ENCODE measurements at places on chromosomes 7 and 10.
A peak's percentile ranks its signal among the peaks of the same experiment; 100 is the strongest.

GRCh38 chr7:68969571-68969970 lies 628.7 kb upstream of the AUTS2 start:
- no peak for DNase-seq

- DNase-seq = no peak
These were observed 122.4 kb downstream of the CTTNBP2 start for GRCh38 chr7:117750612-117751563.

DNA sequence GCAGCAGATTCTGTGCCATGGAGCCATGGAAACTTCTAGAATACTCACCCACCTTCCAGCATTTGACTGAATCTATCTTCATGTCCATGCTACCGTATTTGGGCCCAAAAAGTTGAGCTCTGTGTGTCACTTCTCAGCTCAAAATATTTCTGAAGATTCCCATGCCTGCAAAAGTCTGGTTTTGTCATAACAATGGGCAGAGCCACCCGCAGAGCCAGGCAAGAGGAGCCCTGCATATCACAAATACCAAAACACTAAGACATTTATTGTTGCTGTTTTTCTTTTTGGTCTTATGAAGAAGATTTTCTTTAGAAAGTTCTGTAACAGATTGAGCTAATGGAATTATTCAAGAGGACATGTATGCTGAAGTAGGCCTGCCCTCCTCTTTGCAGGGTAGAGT lies 68.1 kb downstream of the PRTFDC1 start:
- no peak for DNase-seq

- no peak for DNase-seq
These were observed 130.3 kb upstream of the SLC13A1 start for GRCh38 chr7:123329988-123330643.

DNA sequence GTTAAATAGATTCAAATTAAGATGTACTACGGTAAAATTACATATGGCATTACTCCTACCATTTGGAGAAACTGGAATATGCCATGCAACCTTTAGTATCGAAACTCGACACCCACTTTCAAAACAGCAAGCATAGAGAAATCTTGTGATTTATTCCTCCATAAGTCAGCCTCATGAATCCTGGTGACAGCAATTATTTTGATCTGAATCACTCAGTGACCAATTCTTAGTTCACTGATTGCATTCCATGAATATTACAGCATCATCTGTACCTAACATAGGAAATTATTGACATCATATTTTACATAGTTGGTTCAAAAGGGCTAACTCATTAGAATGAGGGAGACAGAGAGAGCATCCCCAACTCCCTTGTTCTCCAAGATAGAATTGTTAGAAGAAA lies 89.6 kb downstream of the CACNB2 start:
- no peak for DNase-seq

DNA sequence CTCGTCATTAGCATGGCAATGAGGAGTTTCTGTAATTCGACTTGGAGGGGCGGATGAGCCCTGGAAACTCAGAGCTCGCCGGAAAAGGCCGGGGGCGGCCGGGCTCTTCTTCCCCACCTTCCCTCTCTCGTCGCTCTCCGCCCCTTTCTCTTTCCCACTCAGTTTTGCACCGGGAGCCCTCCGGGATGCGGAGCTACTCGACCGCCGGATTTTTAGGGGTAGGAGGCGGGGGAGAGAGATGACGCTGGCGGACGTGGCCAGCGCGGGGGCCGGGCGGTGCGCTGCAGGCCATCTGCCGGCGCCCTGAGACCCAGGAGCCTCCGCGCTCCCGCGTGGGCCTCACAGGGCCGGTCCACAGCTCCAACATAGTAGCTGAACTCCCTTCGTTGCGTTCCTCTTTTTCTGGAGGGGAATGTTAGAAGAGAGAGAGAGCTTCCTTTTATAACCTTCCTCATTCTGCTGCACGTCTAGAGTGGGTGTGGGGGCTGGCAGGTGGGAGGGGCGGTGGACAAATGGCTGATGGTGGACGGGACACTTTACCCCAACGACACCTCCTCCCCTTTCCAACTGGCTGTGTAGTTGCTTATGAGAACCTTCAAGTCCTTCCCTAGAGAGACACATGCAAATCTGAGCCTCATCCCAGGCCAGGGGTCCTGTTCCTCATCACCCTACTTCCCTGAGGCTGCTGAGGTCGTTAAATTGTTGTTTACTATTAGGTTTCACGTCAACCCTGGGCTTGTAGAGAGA lies 1.1 kb upstream of the HOXA1 start:
- no peak for DNase-seq

DNA sequence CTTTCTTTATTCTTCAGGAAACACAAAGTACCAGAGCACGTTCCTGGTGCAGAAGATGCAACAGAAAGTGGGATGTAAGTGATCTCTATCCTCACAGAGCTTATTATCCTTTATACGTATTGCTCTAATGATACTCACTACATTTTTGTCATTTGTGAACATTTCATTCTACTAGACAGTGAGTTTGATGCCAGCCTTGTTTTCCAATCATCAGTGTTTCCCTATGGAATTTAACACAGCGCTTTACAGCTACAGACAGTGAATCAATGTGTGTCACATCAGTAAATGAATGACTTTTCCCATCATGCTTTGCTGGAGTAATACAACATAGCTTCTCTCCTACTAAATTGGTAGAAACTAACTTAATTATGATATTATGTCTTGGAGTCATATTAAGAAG lies 175.5 kb downstream of the SDHAF3 start:
- DNase-seq = no peak

- no peak for DNase-seq
These were observed 218.9 kb downstream of the FAM107B start for GRCh38 chr10:14555807-14556206.

DNA sequence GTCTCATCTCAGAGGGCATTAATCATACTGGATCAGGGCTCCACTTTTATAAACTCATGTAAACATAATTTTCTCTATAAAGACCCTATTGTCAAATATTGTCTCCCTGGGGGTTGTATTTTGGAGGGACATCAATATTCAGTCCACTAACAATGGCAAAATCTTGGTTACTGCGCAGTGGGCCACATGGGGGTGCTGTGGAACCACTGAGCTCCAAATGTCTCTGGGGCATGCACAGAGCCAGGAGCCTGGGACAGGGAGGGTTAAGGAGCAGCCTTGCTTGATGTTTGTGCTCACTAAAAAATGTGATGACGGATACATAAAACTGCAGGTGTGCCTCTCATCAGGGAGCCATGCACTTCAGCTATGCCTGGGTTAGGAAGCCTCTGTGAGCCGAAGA lies 62.1 kb upstream of the PRSS58 start:
- no peak for DNase-seq

DNA sequence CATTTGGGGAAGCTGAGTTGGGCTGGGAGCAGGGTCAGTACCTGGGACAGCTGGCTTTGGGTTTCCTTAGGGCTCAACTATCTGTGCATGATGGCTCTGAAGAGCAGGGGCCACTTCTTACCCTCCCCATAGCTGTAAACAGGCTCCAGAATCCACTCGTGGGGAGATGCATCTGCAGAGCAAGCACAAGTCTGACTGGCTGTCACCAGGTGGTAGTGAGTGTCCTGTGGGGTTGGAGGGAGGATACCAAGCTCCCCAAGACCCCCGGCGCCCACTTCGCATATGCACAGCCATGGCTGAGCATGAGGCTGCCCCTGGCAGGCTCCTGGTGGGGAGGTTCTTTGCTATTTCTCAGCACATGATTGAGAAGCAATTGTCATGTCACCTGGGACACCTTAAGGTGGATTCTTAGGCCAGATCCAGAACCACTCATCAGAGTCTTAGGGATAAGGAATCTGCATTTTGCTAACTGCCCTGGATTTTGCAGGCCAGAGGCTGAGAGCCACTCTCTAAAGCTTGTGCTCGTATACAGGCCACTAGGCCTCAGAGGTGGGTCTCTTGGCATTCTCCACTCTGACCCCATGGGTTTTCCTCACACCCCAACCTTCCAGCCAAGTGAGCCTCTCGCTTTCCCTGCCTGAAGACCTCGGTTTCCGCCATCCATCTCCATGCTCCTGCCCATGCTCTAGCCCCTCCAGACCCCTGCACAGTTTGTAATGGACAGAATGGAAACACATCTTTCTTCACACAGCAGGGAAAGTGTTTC lies 53.7 kb downstream of the ADCY1 start:
- no peak for DNase-seq

GRCh38 chr10:78028438-78029268 lies 662 bp downstream of the POLR3A start:
- no peak for DNase-seq

DNA sequence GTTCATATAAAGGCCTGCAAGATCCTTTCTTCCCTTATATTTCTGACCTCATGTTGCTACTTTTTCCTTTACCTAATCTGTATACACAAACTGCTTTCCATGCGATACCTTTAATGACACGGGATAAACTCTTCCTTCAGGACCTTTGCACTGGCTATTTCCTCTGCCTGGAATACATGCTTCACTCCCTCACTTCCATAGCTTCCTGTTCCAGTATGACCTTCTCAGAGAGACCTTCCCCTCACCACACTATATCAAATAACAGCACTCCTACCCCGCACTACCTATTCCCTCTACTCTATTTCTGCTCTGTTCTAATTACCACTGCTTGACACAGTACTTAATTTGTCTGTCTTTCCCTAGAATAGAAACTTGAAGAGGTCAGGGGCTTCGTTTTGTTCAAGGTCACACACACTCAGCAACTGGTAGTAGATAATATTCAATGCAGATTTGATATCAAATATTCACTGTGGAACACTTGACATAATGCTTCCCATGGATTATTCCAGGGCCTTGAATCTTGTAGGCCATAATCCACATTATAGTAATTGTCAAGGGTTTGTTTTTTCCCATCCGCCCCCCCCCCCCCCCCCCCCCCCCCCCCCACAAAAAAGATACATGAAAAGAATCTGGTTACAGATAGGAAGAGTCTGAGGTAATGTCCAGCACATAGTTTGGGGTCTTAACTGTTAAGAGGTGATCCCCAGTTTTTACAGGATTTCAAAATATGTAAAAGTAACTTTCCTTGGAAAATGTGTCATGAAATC lies 11.1 kb downstream of the SYPL1 start:
- no peak for DNase-seq

GRCh38 chr10:128950916-128951275 lies 516.1 kb upstream of the MGMT start:
- no peak for DNase-seq

GRCh38 chr7:105905209-105905909 lies 29.0 kb upstream of the ATXN7L1 start:
- no peak for DNase-seq

GRCh38 chr7:75915416-75916156 lies 631 bp downstream of the POR start:
- DNase-seq = peak; percentile 31

- peak; percentile 73 for DNase-seq
These were observed 140.9 kb downstream of the ADCYAP1R1 start for GRCh38 chr7:31192986-31193385.

- DNase-seq = no peak
These were observed 41.8 kb downstream of the CNNM1 start for GRCh38 chr10:99370993-99371392.

DNA sequence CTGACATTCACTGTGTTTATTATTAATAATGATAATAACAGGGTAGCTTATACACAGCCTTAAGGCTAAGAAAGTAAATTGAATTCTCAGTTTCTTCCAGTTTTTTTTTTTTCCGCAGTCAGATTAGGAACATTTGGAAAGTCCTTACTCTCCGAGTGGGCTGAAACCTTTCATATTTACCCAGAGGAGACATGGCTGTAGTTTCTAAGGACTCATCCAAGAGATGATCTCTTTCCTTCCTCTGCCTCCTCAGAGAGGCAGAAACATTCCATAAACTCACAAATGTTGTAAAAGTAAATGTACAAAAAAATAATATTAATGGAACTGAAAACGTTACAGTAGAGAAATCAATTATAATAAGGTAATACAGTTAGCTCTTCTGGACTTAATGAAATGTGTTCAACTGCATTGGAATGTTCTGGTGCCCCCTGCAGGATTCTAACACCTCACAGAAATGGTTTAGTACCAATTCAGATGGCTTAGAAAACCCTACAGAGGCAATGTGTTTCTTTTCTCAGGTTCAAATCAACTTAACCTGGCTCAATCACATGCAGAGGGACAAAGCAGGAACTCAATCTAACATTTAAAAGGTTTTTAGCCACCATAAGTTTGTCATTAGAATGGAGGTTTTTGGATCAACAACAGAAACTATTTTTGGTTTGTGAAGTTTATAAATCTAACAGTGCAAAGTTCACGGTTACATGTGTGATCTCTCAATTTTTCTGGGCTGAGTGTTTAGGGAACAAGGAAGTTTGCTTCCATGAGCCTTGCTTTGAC lies 71.7 kb downstream of the ICA1 start:
- DNase-seq = no peak

GRCh38 chr7:69893906-69894305 lies 295.6 kb downstream of the AUTS2 start:
- DNase-seq = no peak

DNA sequence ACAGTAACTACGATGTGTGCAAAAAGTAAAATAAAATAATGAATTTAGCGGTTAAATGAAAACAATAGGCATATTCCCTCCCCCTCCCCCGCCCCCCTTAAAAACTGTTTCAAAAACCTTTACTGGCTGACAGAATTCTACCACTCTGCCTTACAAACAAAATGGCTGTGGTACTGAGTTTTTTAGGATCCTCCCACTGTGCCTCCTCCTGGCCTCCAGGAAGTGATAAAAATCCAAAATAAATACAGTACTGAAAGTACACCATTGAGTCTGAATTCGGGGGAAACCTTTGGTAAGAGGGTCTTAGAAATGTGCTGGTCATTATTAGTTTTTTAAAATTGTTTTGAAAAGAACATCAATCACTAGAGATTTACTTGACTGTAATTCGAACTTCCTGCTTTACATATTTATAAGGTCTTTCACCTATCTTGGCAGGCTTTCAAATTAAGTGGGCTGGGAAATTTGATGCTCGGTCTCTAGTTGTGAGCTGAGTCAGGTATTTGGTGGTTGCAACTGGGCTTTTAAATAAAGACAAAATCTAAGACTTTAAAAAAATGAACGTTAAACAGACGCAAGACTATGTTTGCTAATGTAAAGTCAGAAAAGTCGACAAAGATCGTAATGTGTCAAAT lies 32.5 kb upstream of the EPC1 start:
- no peak for DNase-seq

DNA sequence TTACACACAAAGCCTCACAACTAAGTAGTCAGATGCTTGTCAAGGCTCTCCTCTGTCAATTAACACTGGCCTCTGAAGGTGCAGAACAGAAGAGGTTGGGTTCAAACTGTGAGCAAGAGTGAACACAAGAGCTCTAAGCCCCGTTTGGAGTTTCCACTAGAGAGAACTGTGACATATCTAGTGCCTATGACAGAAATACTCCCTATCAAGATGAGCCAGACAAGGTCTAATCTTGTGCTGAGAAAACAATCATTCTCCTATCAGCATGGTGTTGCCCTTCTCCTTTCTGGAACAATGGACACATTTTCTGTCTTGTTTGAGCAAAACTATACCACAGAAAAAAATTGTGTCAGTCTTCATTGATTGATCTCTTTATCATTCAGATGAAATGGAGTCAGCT lies 62.4 kb upstream of the CCDC71L start:
- DNase-seq = no peak

- no peak for DNase-seq
These were observed 151.1 kb downstream of the SEM1 start for GRCh38 chr7:96558530-96558929.

DNA sequence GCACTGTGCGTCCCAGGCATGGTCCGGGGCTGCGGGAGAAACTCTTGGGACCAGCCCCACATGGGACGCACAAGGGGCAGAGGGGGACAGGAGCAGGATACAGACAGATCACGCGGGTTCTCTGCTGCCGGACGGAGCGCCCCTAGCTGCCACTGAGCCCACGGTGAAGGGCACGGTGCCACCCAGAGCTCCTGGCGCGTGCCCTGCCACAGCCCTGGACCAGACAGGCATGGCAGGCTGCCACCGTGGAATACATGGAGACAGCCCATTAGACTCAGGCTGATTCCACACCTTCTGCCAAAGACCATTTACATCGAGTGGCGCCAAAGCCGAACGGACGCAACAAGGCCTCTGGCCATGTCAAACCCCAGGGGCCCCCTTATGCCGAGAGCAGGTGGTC lies 90.4 kb downstream of the MAD1L1 start:
- DNase-seq = no peak

All from hypothalamus (tissue), 51 donors.